Activated CD8-positive, alpha-beta memory T cell treated with anti-CD3 and anti-CD28 coated beads for 4 hours (primary cell): ENCODE measurements at places on chromosomes 3 and 15.

DNA sequence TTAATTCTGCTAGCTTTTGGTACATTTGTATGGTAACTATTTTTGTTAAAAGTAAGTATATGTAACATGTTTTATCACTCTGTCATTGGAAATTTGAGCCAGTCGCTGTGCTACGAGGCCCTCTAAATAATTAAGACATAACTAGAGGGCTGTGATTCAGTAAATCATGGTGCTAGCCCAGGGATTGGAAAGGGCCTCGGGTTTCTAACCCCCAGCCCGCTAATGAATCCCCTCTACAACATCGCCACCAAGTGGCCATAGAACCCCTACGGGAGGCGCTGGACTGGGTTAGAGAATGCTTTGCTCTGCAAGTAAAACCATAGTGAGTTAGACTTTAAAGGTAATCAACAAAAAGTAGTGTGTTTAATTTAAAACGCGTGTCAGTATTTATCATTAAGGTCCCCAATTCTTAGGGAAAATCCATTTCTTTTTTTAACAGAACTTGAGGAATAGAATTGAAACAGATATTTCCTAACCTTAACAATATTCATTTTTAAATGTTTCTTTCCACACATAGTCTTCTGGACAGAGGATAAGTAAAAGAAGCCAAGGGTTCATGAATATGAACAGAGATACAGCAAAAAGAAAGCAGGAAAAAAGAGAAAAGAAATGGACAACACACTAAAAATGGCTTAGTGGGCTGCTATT, 744.7 kb downstream of the EPHA3 start:
- DNase-seq: no peak

DNA sequence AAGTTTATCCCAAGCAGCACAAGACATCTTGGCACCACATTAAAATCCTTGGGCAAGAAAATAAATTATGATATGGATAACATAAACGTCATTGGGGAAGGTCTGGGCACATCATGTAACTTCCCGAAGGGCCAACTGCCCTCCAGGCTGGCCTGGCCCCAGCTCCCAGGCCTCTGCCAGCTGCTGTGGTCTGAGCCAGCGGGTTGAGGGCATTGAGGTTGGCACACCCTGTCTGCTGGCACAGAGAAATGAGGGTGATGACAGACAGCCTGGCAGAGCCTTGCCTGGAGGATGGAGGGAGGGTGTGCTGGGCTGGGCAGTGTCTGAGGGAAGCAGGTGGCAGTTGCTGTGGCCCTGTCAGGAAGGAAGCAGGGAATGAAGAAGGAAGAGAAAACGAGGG, 3.3 kb upstream of the RBSN start:
- DNase-seq: no peak

GRCh38 chr3:45906681-45907407, 20.5 kb downstream of the CCR9 start:
- DNase-seq: no peak

GRCh38 chr15:47670365-47670764, 46.9 kb upstream of the SEMA6D start:
- no peak for DNase-seq

DNA sequence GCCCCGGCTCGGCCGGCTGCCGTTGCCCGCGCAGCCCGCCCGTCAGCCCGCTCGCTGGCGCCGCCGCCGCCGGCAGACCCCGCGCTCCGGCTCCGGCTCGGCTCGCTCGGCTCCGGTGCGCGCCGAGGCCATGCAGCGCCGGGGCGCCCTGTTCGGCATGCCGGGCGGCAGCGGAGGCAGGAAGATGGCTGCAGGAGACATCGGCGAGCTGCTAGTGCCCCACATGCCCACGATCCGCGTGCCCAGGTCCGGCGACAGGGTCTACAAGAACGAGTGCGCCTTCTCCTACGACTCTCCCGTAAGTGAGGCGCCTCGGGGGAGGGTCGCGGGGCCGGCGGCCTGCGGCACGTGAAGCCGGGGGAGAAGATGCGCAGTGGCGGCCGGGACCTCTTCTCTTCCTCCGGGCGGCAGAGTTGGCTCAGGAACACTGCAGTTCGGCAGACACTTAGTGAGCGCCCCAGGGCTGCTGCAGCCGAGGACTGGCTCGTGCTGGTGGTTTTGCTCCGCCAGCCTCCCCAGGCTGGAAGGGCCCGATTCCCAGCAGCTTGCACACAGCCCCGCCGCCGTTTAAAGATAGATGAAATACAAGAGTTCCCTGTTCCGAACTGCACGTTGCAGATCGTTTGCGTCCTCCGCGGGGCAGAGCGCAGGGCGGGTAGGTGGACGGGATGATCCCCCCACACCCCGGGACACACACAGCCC, 407 bp downstream of the USP13 start:
- peak; percentile 12 for DNase-seq

GRCh38 chr3:69235882-69236281, 113.5 kb upstream of the LMOD3 start:
- DNase-seq: no peak

DNA sequence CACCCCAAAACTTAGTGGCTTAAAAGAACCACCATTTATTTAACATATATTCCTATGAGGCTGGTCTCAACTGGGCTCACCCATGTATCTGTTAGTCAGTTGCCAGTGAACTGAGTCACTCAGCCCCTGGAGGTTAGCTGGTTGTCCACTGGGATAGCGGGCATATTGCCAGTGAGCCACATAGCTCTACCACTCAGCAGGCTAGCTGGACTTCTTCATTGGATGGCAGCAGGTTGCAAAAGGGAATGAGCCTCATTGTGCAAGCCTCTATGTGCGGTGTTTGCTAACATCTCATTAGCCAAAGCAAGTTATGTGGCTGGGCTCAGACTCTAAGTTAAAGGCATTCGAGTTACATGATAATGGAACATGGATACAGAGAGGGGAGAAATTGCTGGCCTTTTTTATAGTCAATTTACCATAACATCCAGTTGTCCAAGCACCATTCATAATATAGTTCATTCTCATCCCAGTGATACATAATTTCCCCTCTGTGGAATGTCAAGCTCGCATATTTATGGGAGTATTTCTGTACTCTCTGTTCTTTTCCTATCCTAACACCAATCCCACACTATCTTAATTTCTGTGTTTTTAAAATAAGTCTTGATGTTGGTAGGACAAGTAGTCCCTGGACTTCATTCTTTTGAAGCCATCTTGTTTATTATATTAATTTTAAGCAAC, 8.7 kb downstream of the BTD start:
- DNase-seq: no peak

DNA sequence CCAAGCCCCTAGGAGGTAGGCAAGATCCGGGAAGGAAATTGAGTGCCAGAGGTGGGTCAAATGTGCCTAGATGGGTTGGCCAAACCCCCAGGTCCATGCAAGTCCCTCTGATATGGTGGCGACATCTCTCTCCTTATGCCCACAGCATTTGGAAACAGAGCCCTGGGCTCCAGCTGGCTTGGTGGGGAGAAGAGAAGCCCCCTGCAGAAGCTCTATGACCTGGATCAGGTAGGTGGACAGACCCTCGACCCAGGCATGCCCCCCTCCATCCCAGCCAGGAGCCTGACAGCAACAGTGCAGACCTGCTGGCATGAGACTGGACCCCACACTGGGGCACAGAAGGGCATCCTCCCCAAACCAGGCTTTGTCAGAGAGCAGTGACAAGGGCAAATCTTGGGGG, 12.2 kb downstream of the CHST13 start:
- DNase-seq: no peak
